ENCODE measurements at places on chromosomes 4 and X. TPM values are rescaled to one million over a fixed set of nuclear protein-coding genes. Genes with fewer than 3 reads are reported as not detected.

Gene IL3RA
- total RNA-seq: 6.2 TPM

Gene TMSB15A
- 13.9 TPM for total RNA-seq

Gene ADH1A
- 0.35 TPM for total RNA-seq

Gene PPP4R3C
- total RNA-seq: not detected

Gene MAPK10
- total RNA-seq: 155 TPM

Gene CXCL1
- total RNA-seq: 5.9 TPM

Gene F11
- 2.5 TPM for total RNA-seq

Gene PAK3
- 4.3 TPM for total RNA-seq

Gene COL25A1
- 27.4 TPM for total RNA-seq

Gene DCAF12L1
- total RNA-seq: 8.2 TPM

Gene GIMD1
- not detected for total RNA-seq

Gene CD38
- total RNA-seq: 1.9 TPM

Gene MGARP
- 0.12 TPM for total RNA-seq

Gene GPR82
- 0.58 TPM for total RNA-seq

Measured in metanephros (tissue), 2 donors.